Fibroblast of villous mesenchyme (primary cell): ENCODE measurements at places on chromosomes 1 and 21.

- DNase-seq: peak; percentile 40
Measured at GRCh38 chr1:86156566-86157455, at the start of gene COL24A1. TSS of gene COL24A1 (minus strand) at chr1:86156772. CDS start at chr1:86156396, 376 bp downstream.

DNA sequence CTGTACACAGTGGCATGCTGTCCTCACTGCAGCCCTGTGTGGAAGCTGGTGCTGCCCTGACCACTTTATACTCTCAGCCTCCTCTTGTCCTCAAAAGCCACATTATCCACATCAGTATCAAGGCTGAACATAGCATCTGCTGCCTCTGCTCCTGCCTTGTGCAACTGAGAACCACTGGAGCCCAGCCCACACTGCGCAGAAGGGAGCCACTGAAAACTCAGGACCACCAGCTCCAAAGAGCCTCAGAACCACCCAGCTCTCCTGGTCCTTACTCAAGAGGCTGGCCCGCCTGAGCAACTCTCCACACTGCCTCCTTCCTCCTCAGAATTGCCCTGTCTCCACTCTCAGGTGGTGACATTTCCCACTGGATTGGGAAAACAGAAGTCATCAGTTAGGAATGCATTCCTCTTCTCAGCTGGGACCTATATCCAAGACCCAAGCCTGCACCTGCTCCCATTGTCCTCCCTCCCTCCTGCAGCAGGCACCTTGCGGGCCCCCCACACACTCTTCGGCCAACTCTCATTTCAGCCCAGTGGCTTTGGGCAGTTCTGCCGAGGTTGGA lies 7.0 kb upstream of the KISS1 start:
- DNase-seq: no peak

DNA sequence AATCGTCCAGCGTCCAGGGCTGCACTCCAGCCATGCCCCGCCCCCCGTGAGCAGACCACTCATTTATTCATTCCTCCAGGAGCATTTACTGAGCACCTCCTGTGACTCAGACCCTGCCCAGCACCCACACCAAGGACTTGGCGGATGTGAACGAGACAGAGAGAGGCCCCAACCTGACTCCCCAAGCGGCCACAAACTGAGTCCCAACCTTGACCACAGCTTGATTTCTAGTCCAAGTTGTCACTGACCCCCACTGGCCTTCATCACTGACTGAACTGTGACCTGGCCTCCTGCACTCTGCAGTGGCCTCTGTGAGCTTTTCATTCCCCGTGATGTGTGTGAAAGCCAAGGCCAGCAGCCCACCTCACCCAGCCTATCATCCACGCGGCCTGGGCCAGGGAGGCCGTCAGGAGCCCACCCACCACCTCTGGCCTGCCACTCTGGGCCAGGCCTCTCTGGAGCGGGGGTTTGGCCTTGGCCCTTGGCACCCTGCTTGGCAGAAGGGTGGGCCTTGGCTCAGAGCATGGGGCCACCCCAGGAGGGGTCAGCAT lies 19.3 kb upstream of the RUNX3 start:
- peak; percentile 38 for DNase-seq

GRCh38 chr1:211741116-211741515 lies 65.7 kb upstream of the NEK2 start:
- peak; percentile 6 for DNase-seq

DNA sequence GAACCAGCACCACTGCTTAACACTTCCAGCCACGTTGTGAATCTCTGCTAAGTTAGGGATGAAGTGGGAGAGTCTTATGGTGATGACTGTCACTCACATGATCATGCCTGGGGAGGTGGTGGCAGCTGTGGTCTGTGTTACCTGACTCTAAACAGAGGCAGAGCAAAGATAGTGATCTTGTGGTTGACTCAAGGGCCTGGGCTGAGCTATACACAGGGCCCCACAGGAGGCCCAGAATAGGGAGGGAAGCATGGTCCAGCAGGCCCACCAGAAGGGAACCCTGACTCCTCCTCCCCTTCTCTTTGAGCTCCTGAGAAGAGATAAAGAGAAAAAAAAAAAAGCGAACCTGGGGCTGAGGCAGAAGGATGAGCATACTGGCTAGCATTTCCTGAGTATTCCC lies 55.0 kb downstream of the PLXNA2 start:
- peak; percentile 42 for DNase-seq

DNA sequence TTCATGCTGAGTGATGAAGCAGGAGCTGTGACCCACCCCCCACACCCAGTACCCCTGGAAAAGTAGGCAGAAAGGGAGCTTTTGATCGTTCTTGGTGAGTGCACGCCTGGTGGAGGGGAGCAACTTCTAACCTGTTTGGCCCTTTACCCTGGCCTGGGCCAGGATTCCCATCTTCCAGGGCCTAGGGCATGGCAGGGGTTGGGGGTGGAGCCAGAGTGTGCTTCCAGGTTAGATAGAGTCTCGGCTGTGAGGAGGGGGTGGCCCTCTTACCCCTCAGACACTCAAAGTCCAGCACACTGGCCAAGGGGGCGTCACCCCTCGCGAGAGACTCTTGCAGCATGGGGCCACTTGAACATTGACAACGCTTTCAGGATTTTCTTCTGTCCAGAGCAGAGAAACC lies 236.6 kb downstream of the GRIK3 start:
- no peak for DNase-seq

GRCh38 chr1:8238141-8239038 lies 79.5 kb upstream of the SLC45A1 start:
- peak; percentile 90 for DNase-seq

GRCh38 chr1:171805395-171806115 lies 24.1 kb downstream of the METTL13 start:
- DNase-seq: peak; percentile 23

DNA sequence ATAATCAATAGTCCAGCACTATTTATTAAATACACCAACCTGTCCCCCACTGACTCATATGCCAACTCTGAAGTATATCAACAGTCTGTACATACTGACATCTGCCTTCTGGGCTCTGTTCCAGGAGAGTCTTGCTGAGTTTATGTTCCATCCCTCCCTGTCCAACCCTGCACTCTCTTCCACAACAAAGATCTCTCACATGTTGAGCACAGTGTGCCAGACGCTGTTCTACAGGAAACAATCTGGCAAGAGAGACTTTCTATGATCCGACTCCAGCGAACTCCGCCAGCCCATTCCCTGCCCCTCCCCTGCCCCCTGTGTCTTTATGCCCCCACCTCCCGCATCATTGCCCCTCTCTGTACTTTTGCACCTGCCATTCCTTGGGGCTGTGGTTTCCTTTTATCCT lies 3.4 kb downstream of the LACTBL1 start:
- peak; percentile 86 for DNase-seq

GRCh38 chr1:60679524-60680375 lies 402.6 kb upstream of the NFIA start:
- no peak for DNase-seq

- DNase-seq: no peak
Measured at GRCh38 chr1:235650341-235651169, 971 bp upstream of the GNG4 start.
